ENCODE measurements at places on chromosomes 11 and 22.

DNA sequence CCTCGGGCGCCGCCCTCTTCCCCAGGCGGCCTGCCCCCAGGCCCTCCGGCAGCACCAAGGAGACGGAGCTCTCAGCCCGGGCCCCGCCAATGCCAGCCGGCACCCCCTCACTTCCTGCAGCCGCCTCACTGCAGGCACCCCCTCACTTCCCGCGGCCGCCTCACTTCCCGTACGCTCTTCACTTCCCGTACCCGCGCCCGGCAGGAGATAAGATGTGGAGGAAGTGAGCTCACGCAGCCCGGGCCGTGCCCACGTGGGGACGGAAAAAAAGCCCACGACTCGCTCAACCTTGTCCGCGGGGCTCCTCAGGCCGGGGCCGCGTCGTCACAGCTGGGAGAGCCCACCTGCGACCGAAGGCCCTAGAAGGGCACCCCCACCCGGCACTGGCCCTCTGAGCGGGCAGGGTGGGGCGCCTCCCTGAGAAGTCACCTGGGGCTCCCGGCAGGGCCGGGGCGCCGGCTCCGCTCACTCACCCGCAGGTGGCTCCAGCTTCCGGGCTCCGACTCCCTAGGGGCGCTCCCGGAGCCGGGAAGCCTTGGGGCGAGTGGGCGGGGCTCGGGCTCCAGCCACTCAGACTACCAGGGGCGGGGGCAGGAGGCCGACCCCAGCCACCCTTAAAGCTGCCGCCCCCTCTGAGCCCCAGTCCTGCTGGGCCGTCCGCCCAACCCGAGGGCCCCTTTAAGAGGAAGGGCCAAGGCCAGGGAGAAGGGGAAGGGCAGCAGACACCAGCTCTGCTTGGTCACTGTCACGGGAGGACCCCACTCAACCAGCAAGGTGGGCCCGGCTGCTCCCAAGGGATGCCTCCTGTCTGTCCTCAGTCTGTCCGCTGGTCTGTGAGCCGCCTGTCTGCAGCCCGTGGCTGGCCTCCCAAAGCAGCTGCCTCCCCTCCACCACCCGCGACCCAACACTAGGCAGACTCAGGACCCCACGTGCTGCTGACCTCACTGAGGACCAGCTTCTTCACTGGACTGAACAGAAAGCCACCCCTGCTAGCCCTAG lies 31.4 kb downstream of the PISD start:
- DNase-seq: peak; percentile 80

DNA sequence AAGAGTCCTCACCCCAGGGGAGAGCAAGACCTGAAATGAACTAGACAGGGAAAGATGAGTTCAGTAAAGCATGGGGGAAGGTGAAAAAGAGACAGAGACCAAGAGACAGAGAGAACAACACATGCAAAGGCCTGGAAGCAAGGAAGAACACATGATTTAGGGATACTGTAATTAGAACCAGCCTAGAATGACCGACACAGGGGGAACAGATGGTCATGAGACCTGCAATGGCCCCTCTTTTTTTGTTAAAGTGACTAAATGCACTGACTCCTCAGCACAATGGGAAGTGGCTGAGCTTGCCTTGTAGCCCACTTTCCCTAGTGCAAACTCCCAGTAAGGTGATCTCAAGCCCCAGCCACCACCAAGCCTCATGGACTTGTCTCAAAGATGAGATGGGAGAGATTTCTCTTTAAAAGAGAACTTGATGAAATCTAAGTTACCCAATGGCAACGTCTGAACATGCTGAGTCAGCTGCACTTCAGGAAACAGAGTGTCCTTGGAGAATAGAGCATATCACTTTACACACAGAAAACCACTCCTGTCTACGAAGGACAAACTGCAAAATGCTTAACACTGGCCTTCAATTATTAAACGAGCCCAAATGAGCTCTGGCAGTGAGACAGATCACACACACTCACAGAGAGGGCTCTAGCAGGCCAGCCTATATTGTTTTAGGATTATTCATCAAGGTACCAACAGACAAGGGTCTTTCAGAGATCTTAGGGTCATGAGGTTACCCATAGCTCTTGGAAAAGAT lies 91.0 kb downstream of the SERGEF start:
- DNase-seq: no peak

GRCh38 chr11:66976028-66976467 lies 944 bp downstream of the C11orf86 start:
- DNase-seq: no peak

GRCh38 chr11:126163779-126164178 lies 47.7 kb downstream of the RPUSD4 start:
- no peak for DNase-seq

DNA sequence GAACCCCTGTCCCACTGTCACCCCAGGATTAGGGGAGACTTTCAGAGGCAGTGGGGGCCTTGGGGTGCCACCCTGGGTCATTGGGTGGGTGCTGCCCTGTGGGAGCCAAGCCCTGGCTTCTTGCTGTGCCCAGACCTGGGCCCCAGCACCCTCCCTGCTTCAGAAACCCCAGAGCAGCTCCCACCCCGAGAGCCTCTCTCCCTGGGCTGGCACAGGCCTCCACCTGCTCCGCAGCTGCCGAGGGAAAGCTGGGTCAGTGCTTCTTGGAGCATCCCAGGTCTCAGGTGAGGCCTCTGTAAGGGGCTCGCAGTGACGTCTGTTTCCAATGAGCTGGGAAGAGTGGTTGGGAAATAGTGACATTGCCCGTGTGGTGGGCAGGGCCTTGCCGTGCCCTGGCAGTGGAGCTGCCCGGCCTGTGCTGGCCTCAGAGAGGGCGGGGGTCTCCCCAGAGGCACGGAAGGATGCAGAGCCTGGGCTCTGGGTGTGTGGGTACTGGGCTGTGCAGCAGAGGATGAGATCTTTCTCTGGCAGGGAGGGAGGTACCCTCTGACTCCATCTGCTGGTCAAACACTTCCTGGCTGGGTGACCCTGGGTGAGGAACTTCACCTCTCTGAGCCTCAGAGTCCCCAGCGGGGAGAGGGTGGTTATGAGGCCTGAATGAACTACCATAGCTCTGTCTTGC lies 23.0 kb downstream of the C22orf23 start:
- DNase-seq: no peak

Measured in stimulated activated CD8-positive, alpha-beta memory T cell treated with anti-CD3 and anti-CD28 coated beads, Interleukin-12 subunit alpha, Interleukin-12 subunit beta, amount 100 ng/mL, for 1 hour (primary cell).